ENCODE measurements at places on chromosomes 5 and 9.

- DNase-seq: peak; percentile 55
Measured at GRCh38 chr5:174827558-174827957, 103.2 kb downstream of the MSX2 start.

DNA sequence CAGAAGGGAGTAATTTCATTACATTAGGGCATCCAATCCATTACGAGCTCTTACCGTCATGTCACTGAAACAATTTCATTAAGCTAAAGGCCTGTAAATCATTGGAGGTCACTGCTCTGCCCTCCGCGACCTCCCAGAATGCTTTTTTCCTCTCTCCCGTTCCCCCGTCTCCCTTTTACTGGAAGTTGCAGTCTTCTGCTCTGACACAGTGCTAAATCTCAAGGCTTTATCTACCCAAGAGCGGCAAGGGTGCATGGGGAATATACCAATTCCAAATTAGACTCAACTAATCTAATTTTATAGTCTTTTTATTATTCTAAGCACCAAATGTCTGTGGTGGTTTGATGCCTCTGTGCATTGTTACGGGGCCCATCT lies 265.7 kb upstream of the PANK3 start:
- DNase-seq: no peak

- no peak for DNase-seq
Measured at GRCh38 chr5:32330126-32330971, 17.6 kb upstream of the MTMR12 start.

- no peak for DNase-seq
Measured at GRCh38 chr9:4548811-4549725, 58.8 kb downstream of the SLC1A1 start.

- DNase-seq: no peak
Measured at GRCh38 chr9:92528522-92528849, 7.3 kb downstream of the ECM2 start.

GRCh38 chr5:37436146-37436934 lies 57.2 kb downstream of the WDR70 start:
- no peak for DNase-seq

DNA sequence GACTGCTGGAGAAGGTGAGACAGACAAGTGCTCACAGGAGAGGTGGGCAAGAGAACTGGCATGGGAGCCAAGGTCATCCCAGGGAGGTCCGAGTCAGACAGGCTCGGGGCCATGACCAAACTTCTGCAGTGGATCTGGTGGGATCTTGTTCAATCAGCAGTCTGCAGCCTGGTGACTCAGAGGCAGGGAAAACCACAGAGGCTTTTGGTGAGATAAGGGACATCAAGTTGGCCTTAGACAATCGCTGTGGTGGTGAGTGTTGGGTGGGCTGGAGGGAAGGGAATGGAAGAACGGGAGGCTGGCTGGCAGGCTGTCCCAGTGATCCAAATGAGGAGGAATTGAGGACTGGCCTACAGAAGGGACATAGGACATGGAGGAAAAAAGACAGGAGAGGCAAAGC lies 123.8 kb downstream of the TMEM174 start:
- no peak for DNase-seq

GRCh38 chr9:20693068-20693467 lies 9.0 kb downstream of the FOCAD start:
- DNase-seq: peak; percentile 53

DNA sequence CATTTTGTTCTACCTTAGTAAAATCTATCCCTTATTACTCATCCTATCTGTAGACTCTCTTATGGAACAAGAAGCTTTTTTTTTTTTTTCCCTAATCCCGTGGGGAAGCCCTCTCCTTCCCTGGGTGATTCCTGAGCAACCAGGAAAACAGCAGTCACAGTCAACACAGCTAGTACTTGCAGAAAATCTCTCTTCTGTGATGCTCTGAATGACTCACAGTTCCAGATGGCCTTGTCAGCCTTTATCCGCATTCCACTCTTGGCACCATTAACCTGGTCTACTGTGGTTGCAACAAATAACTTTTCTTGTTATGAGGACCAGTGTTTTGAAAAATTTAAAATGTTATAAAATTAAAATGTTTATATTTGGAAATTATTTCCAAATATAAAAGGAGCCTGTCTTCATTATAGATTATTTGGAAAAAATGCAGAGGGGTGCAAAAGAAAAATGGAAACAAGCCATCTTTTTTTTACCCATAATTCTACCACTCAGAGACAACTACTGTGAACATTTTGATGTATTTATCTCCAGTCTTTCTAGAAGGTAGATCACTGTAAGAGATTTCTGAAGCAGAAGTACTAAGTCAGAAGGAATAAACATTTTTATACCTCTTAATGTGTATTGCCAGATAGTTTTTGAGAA lies 486.7 kb downstream of the RAB3C start:
- DNase-seq: peak; percentile 79

GRCh38 chr5:174337276-174338184 lies 292.0 kb downstream of the NSG2 start:
- DNase-seq: no peak

- DNase-seq: no peak
Measured at GRCh38 chr9:91212596-91213243, 149.0 kb downstream of the AUH start.
